ENCODE measurements at places on chromosomes 5 and 9. TPM values are rescaled to one million over a fixed set of nuclear protein-coding genes. Genes with fewer than 3 reads are reported as not detected.

The HTR1A gene
- total RNA-seq, result not detected

The CAPSL gene
- total RNA-seq, result not detected

The SERF1A gene
- 2.8 TPM for total RNA-seq

The NPR2 gene
- 11.7 TPM for total RNA-seq

The REEP2 gene
- total RNA-seq, result 0.62 TPM

The TXNDC8 gene
- total RNA-seq, result not detected

The ZNF462 gene
- 0.89 TPM for total RNA-seq

The KIF4B gene
- total RNA-seq, result not detected

The PCAT7 gene
- total RNA-seq, result not detected

The MPDZ gene
- total RNA-seq, result not detected
